Fibroblast of mammary gland (primary cell): ENCODE measurements at places on chromosomes 3 and 15.

DNA sequence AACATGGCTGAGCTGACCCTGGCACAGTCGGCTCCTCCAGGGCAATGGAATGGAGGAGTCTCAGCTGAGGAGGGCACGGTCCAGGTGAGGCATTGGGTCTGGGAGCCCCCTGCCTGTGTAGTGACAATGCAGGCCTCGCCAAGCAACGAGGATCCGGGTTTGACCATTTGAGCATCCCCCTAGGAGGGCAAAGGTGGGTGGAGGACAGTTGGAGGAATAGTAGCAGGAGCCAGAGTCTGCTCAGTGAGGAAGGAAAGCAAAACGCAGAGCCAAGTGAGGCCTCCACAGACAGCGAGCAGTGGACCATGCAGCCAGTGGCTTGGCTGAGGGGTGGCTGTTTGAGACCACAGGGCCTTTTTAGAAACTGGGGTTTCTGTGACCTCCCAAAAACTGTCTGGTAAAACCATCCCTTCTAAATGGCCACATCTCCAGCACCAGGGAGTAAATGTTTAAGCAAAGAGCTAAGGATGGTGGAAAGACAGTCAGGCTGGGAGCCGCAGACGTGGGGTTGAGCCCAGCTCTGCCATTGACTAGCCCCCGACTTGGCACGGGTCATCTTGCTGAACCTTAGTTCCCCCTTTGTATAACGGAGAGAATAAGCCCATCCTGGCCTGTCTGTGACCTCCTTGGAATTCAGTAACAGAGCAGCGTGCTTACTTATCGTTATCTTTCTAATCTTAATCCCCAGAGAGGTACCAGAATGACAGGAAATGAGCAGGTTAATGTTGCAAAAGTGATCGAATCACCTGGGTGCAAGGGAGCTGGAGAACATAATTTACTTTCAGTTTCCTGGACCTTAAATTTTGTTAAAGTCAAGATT, 46.8 kb downstream of the CMTM6 start:
- DNase-seq, result no peak

DNA sequence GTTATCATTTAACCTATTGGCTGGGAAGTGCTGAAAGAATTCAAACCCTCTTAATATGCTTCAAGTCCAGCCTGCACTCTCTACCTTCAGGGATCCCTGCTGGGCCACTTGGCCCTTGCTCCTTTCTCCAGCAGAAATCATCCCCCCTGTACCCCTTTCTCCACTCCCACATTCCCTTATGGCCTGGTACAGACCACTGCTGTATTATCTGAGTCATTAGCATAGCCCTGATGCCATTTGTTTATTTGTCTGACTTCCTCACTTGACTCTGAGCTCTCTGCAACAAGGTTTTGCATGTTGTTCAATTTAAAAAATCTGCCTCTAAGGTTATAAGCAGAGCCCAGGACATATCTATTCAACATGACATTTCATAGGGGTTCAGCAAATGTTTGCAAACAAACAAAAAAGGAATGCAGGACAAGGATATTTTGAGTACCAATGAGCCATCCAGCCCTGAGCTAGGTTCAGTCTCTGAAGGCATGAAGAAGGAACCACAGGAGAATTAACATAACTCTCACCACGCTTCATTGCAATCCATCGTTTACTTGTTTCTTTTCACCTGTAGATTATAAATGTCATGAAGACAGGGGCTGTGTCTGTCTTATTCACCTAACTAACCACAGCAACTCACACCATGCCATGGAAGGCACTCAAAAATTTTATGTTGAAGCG, 26.6 kb upstream of the HES1 start:
- DNase-seq, result no peak

DNA sequence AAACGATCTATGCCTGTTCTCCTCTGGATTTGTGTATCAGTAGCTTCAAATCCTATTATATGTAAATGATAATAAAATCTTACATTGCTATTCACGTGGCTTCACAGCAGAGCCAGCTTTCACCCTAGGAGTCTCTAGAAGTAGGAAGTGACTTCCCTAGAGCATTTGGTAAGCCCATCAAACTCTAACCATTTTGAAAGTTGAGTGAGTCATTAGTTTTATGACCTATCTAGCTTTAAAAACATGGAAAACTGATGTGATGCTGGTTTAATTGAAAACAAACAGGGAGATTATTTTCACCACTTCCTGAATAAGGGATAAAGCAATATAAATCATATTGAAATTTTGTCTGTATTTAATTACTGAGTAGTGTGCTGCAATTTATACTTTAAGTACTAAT, 275.2 kb downstream of the EPHA6 start:
- DNase-seq, result no peak

DNA sequence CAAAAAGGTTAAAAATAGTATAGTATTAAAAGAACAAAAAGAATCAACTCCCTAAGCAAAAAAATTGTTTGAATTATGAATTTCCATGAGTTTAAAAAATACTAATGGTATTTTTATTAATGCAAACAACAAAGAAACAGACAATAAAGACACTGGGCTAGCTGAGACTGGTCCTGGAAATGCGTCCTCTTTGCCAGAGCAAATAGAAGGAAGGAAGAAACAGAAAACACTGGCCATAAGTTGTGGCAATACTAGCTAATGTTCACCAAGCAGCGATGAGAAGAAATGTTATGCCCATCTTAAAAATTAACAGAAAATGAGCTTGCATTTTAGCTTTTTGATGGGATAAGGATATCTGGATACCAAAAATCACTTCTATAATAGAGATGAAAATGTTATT, 88.6 kb downstream of the TBL1XR1 start:
- DNase-seq, result no peak

DNA sequence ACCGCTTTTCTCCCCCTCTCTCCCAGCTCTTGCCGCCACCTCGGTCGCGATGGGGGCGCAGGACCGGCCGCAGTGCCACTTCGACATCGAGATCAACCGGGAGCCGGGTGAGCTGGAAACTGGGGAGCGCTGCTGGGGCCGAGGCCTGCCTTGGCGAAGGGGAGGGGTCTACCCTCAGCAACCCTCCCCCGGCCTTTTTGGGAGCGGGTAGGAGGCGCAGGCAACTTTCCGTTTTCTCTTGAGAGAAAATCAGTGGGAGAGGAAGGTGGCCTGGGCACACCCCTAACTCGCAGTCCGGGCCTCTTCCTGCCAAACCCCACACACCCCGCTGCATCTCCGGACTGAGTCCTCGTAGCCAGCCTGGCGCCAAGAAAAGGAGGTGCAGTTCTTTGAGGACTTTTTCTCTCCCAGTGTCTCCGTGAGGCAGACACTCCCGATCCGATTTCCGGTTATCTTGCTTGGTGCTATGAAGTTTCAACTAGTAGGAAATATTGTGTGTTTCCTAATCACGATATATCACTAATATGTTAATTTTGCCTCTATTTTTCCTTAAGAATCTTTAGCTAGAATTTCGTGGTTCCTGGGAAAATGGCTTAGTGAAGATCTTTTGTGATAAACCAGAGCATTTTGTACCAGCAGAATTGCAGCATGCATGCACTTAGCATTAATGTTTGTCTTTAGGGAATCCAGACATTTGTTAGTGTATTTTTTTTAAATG, 631 bp downstream of the NKTR start:
- peak; percentile 66 for DNase-seq

DNA sequence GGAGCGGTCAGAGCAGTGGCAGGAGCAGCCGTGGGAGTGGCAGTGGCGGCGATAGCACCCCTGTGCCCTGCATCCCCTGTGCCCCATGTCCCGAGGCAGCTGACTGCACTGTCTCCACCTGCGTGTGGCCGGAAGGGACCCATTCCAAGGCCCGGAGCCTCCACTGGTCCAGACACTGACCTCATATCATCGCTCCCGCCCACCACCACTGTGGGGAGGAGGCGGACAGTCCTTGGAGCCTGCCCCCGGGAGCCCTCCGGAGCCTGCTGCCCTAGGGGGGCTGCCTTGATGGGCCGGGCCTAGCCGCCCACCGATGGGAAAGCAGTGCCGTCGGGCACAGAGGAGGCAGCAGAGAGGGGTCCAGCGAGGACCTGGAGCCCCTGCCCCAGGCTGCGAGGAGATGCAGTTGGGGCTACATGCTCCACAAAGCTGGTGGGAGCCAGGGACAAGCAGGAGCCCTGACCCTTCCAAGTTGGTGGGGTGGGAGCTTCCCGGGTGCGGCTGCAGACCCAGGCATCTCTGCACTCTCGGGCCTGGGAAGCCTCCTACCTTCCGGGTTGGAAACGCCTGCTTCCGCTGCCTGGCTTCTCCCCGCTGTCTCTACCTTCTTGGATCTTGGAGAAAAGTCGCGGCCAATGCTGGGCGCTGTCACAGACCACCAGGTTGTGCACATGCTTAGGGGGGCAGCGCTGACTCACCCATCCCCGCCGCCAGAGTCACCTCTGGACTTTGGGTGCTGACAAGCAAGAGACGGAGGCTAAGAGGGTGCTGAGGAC, 283.2 kb upstream of the ROBO1 start:
- no peak for DNase-seq

DNA sequence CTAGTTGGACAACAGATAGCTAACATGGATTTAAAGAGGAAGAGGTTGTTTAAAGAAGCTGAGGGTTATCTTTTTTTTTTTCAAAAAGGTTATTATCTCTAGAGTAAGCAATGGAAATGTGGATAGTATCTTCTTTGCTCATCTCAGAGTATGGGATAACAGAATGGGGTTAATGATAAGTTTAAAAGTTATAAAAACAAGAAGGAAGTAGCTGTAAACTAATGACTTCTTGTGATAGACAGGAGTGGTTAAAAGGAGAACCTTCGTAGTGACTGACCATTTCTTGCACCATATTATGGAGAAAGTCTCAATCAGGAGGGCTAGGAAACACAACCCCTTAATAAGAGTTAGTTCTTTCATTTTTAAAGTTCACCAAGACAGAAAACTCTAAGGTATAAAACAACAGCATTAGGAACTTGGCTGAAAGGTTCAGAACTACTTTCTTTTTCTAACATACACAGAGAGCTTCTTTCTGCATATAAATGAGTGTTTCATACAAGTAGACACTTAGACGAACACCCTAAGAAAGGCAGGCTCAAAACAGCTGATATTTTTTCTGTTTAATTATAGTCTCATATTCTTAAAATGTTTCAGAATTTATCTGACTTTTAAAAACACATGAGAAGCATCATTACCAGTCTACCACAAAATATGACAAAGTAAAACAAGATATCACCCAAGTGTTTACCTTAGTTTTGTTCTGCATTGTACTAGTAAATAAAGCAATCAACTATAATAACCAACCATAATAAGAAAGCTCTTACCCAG, 140.0 kb downstream of the MEIS2 start:
- no peak for DNase-seq

DNA sequence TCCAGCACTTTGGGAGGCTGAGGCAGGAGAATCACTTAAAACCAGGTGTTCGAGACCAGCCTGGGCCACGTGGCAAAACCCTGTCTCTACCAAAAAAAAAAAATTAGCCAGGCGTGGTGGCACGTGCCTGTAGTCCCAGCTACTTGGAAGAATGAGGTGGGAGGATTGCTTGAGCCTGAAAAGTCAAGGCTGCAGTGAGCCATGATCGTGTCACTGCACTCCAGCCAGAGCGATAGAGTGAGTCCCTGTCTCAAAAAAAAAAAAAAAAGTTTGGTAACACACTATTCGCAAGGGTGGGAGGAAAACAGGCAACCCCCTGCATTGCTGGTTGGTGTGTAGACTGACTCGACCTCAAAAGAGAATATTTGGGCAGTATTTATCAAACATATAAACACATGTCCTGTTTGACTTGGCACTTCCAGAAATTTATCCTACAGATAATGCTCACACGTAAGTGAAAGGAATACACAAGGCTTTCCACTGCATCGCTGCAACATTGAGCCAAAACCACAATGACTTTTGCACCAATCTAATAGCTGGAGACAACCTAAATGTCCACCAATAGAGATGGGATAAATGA, 3.1 kb upstream of the ANPEP start:
- DNase-seq, result no peak

DNA sequence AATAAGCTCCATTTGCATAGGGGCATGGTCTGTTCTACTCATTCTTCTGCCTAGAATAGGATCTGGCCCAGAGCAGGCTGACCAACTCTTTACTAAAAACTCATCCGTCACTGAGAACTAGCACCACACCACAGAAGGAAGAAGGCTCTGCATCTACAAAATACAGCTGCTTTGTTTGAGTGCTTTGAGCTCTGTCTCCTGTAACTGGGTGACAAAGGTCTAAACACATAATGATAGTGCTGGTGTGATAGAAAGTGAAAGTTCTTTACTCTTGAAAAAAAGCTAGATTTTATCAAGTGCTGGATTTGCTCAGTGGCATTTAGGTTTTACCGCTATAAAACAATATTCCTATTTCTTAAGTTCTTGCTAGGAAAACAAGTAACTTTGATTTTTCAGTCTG, 140.7 kb downstream of the FHIT start:
- no peak for DNase-seq

GRCh38 chr3:94071713-94072284, 8.9 kb downstream of the NSUN3 start:
- no peak for DNase-seq

GRCh38 chr15:51917493-51917892, 54.1 kb downstream of the LEO1 start:
- DNase-seq, result peak; percentile 43

- peak; percentile 28 for DNase-seq
Observed at GRCh38 chr15:39880718-39881387, 39.2 kb downstream of the GPR176 start.

GRCh38 chr3:121152573-121152972, 244.6 kb downstream of the STXBP5L start:
- peak; percentile 3 for DNase-seq

DNA sequence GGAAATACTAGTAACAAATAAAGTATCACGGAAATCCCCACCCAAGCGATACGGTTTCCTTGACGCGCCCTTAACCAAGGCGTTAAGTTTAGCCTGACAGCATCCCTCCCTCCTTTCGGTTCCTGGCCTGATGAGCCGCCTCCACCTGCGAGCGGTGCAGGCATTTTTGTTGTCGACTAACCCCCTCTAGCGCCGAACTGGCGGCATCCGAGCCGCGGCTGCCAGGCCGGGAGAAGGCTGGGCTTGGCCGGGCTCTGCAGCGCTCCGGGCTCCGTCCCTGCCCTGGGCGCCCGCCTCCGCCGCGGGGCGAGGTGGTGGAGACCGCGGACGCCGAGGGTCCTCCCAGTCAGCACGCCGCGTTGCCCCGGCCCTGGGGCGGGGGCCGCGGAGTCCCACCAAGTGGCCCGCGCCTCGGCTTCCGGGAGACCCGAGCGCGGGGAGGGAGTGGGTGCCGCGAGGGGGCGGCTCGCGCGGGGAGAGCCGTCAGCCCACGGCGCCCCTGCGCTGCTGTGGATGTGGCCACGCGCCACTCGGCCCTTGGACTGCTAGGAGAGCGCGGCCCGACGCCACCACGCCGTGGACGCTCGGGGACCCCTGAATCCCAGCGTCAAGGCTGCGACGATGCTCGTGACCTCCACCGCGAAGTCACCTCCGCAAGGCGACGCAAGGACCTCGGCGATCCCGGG, 1.1 kb upstream of the EPHA6 start:
- peak; percentile 52 for DNase-seq

- DNase-seq, result no peak
Observed at GRCh38 chr3:58800940-58801339, 134.4 kb upstream of the FAM3D start.

- no peak for DNase-seq
Observed at GRCh38 chr3:116757315-116757714, 47.7 kb downstream of the TUSC7 start.
